ENCODE measurements at places on chromosomes 4 and X.

GRCh38 chr4:25351777-25352416, 25.2 kb upstream of the ANAPC4 start:
- DNase-seq, result no peak

DNA sequence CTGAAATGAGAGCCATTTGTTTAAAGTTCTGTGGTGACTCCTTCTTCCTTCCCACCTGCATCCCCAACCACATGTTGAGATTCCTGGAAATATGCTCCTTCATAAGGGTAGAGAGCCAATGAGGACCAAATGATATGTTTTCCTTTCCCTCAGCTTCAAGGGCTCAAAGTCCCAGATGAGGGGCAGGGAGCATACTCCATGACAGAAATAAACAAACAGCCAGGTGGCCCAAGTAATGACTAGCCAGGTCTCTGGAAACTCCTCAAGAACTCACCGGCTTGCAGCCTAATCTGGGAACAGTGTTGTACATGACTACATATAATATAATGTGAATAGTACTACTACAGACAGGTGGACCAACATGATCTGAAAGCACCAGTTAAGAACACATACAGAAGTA, 392.3 kb downstream of the PACRGL start:
- DNase-seq, result no peak

DNA sequence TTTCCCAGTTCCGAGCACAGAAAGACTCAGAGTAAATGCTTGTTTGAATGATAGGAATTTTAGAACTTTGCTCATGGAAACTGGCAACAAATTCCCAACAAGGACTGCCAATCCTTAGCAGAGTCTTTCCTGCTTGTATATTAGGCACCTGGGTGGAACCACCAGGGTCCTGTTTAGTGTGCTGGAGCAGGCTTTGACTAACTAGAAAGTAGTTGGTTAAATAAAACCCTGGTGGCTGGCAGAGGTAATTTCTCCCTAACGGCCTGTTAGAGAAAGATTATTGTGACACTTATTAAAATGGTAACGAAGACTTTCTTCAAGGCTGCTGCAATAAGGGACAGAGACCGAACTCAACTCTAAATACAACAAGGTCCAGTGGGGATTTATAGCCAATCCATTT, 103.6 kb upstream of the TEX13D start:
- no peak for DNase-seq

GRCh38 chrX:108736509-108737479, at the start of gene IRS4:
TSS of gene IRS4 (minus strand) at chrX:108736563.
- DNase-seq, result no peak

DNA sequence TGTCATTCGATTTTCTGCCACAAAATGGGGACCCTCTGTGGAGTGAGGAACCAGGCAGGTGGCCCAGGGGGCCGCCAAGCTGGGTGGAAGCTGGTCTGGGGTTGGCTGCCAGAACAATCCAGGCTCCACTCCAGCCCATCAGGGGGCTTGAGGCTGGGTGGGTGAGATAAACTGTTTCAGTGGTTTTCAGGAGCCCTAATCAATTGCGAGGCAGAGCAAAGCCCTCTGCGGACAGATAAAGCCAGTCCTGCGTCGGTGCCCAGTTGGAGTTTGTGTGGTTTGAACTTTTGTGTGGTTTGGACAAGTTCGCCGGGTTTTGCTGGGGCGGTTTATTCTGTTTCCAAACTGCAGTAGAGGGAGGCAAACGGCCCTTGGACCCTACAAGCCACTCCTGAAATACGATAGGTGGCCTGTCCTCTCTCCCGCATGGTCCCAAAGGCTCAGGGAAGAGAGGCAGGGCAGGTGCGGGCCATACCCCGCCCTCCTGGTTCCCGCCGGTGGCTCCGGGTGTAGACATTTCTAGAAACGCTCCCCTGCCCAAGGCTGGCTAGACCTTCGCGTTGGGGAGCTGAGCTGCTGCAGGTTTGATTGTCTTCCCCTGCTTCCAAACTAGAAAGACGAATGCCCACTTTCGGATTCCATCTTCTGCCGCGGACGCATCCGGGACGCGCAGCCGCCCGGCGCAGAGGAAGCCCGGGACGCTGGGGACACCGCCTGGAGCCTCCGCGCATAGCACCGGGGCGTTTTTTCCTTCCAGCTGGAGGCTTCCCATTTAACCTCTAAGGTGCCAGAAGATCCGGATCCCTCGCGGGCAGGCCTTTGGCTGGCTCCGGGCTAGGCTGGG, 169.0 kb upstream of the BCOR start:
- DNase-seq, result peak; percentile 24

DNA sequence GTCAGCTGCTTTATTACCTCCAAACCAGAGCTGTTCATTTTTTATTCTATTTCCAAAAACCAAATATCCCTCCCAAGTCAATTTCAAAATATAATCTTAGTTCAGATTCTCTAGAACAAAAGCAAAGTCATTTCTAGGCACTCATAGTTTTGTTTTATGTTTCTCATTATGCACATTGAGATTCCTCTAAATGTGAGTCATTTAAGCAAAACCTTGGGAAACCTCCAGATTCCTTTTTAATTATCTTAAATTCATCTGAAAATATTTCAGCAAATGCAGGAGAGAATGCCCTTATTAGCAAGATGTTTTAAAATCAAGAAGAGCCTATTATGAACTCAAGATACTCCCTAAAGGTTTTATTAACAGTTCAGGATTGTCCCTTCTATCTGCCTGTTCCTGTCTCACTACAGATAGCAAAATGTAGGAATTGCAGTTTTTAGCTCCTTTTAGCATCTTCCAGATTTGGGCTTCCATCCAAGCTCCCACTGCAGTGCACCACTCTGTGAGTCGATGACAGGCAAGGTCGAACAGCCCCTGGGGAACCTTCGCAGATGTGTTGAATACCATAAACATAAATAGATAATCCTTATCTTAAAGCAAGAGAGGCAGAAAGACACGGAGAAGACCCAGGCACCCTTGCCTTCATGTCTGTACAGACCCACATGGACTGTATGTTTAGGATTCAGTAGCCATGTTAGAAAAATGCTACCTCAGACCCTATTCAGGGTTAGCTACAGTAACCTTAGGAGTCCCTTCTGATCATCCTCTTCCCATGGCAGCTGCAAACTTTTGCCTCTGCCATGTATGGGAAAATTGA, 11.3 kb upstream of the SLC9A7 start:
- no peak for DNase-seq

DNA sequence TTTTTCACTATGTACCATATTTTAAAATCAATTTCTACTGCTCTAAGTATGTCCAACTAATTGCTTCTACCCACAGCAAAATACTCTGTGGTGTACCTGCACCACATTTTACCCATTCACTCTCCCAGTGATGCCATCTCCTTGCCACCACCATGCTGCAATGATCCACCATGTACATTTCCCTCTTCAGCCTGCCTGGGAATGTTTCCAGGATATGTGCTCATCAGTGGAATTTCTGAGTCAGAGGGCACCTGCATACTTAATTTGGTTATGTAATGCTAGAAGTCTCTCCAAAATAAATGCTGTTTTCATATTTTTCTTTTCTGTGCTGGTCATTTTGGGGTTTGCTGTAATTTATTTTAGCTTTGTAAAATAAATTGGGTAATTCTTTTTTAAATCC, 33.2 kb upstream of the OCIAD2 start:
- DNase-seq, result no peak

- DNase-seq, result no peak
These were observed 625 bp downstream of the RTL9 start for GRCh38 chrX:110359273-110359672.

- no peak for DNase-seq
These were observed 993.9 kb downstream of the PDHA2 start for GRCh38 chr4:96833831-96834230.

DNA sequence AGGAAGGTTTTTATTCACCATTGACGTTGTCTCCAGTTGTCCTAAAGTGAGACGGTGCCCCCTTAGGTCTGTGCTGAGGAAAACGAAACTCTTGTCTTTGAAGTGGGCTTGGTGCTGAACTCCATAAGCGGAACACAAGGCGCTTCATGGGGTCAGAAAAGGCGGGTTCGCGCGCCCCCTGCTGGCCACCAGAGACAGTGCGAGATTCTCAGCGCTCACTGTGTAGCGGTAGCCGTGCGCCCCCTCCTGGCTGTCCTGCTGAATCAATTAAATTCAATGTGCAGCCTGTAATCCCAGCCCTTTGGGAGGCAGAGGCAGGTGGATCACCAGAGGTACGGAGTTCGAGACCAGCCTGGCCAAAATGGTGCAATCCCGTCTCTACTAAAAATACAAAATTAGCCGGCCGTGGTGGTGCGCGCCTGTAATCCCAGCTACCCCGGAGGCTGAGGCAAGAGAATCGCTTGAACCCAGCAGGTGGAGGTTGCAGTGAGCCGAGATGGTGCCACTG, 64.1 kb downstream of the RLIM start:
- DNase-seq, result peak; percentile 75

- DNase-seq, result no peak
These were observed 154.4 kb upstream of the NOCT start for GRCh38 chr4:138861135-138861534.

DNA sequence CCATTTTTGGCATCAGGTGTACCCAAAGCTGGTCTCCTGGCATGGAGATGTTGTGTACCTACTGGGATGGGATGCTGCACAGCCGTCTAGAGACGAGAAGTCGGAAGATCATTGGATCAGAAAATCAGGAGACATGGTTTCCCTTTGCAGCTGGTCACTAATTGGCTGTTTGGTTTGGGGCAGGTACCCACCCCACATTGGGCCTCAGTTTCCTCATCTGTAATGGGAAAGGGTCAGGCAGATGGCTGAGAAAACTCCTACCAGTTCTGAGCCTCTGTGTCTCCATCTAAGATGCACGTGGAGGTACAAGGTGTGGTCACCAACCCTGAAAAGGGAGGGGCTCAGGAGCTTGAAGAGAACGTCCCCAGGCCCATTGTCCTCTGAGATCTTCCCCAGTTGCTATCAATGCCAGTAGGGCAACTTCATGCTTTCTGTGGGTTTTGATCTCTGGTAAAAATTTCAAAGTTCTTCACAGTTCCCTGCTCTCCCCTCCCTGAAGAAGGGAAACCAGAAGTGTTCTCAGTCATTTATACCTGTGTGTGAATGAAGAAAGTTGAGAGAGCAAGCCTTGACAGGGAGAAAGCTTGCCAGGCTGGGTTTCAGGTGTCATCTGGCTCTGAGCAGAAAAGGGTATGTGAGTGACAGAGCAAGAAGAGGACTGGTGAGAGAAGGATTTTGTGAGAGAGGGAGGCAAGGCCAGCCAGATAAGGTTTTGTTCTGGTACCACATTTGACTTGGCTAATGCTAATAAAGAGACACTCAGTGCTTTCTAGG, 15.1 kb downstream of the TSC22D3 start:
- no peak for DNase-seq

DNA sequence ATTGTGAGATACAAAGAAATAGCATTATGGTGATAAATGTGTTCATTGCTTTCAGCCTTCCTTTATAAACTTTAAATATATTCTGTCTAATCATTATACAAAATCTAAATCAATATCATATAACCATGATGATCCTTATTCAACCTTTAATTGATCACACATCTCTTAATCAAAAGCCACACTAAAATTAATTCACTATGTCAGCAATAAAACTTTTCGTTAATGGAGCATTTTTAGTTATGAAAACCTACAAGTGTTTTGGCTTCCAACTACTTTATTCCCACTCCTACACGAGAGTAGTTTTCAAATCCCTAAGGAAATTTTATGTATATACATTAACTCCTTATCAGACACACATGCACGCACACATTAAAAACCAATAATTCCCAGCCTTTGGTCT, 530.2 kb downstream of the KCTD8 start:
- no peak for DNase-seq

GRCh38 chr4:28702571-28702970, 1841.9 kb downstream of the STIM2 start:
- no peak for DNase-seq

GRCh38 chr4:38172078-38172477, 211.9 kb downstream of the PTTG2 start:
- no peak for DNase-seq

DNA sequence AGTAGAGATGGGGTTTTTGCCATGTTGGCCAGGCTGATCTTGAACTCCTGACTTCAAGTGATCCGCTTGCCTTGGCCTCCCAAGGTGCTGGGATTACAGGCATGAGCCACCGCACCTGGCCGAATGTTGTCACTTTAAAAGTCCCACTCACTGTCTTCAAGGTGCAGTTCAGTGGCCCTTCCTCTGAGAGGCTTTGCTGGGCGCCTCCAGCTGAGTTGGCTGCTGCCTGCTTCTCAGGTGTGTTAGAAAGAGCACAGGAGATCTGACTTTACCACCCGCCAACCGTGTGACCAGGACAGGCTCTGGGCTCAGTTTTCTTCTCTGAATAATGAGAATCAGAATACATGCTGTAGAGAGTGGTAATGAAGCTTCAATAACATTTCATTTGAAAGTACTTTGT, 207.4 kb downstream of the CEP135 start:
- DNase-seq, result no peak

- no peak for DNase-seq
These were observed 6.8 kb upstream of the XAGE3 start for GRCh38 chrX:52874661-52875060.

- DNase-seq, result no peak
These were observed 129.9 kb upstream of the ADGRL3 start for GRCh38 chr4:61070269-61070668.
